ENCODE measurements at places on chromosomes 13 and 19.

DNA sequence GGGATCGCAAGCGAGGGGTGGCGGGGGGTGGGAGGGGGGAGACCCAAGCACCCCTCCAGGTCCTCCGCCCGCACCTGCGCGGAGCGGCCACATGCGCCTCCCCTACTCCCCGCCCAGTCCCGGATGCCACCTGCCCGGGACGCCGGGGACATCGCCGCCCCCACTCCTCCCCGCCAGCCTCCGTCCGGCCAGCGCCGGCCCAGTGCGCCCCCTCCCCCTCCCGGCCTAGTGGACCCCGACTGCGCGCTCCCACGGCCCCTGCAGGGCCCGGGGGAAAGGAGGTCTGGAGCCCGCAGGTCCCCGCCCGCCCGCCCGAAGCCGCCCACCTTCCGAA, 263 bp downstream of the RHPN2 start:
- DNase-seq = no peak

DNA sequence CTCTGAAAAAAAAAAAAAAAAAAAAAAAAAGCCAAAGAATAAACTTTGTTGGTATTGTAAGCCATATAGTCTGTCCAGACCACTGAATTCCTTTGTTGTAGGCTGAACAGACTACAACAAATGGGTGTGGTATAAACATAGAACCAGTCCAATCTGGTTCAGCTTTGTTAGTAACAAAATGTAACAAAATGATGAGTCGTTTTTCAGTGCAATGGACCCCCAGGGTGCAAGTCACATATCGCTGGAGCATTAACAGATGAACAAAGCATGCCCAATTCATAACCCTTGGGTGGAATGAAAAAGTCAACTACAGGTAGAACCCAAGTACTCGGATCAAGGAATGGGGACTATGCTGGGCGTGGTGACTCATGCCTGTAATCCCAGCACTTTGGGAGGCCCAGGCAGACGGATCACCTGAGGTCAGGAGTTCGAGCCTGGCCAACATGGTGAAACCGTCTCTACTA, 13.6 kb upstream of the FCHO1 start:
- no peak for DNase-seq

DNA sequence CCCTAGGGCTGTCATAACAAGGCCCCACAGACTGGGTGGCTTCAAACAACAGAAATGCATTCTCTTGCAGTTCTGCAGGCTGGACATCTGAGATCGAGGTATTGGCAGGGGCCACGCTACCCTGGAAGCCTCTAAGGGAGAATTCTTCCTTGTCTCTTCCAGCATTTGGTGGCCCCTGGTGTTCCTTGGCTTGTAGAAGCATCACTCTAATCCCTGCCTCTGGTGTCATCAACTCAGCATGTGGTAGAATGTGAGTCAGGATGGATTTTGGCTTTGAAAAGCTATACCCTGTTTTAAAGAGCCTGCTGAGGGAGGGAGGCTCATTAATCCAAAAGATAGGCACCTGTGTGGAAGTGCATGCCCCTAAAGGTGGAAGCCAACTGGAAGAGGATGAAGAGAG, 7.9 kb upstream of the GGACT start:
- no peak for DNase-seq

- DNase-seq = no peak
Observed at GRCh38 chr19:46492841-46493235, 2.8 kb downstream of the PNMA8B start.

GRCh38 chr19:30420881-30421280, 48.7 kb downstream of the ZNF536 start:
- DNase-seq = no peak

- DNase-seq = no peak
Observed at GRCh38 chr13:110453797-110454196, 107.7 kb downstream of the RAB20 start.

DNA sequence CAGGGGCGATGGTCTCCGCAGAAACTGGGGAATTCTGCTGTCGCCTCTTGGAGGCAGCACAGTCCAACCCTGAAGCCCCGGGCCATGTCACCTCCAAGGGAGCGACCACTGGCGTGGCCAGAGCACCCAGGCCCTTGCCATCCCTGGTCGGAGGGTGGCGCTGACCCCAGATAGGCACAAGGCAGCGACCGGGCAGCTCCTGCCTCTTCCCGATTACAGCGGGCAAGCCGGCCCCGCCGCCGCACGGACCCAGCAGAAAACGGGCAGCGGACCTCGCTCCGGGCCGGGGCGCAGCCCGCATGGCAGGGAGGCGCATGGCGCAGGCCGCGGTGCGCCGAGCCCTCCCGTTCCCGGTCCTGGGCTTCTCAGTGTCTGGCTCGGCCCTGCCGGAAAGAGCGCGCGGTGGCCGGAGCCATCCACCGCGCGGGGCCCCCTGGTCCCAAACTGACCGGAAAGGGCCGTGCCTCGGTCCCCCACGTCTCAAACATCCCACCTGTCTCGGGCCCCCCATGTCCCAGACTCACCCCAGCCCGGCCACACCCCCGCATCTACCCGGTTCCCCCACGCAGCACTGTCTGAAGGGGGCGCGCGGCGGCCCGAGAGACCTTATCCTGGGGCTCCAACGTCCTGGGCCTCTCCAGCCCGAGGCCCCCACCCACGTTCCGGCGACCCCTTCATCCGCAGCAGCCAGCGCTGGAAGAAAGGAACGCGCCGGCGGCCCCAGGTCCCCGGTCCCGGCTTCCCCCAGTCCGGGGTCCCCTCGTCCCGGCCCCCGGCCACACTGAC, 727 bp downstream of the CERS1 start:
- no peak for DNase-seq

GRCh38 chr13:91174886-91175501, 172.5 kb upstream of the MIR17HG start:
- no peak for DNase-seq

GRCh38 chr13:45240143-45240542, 39.3 kb upstream of the KCTD4 start:
- DNase-seq = no peak

GRCh38 chr13:91882918-91883317, 484.5 kb downstream of the GPC5 start:
- no peak for DNase-seq

- DNase-seq = no peak
Observed at GRCh38 chr19:14072535-14073260, at the start of gene MISP3. Gene MISP3, plus strand, starts transcription at chr19:14072786. Its CDS starts 524 bp downstream, at chr19:14073310.

DNA sequence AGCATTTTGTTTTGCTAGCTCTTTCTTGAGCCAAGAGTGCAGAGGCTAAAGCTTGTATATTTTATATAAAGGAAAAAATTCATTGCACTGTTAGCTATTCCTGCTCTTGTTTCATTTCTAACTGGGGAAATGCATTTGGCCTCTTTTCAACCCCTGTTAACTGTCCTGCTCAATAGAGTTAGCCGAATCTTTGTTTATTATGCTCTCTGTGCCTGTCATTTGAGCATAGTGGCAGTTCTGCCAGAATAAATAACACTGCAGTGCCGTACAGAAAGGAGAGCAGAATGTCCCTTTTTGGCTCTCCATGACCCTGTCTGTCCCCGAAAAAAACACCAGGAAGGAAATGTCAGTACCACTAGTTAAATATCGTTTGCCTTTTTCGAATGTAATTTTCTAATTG, 350.8 kb downstream of the MYO16 start:
- DNase-seq = no peak

DNA sequence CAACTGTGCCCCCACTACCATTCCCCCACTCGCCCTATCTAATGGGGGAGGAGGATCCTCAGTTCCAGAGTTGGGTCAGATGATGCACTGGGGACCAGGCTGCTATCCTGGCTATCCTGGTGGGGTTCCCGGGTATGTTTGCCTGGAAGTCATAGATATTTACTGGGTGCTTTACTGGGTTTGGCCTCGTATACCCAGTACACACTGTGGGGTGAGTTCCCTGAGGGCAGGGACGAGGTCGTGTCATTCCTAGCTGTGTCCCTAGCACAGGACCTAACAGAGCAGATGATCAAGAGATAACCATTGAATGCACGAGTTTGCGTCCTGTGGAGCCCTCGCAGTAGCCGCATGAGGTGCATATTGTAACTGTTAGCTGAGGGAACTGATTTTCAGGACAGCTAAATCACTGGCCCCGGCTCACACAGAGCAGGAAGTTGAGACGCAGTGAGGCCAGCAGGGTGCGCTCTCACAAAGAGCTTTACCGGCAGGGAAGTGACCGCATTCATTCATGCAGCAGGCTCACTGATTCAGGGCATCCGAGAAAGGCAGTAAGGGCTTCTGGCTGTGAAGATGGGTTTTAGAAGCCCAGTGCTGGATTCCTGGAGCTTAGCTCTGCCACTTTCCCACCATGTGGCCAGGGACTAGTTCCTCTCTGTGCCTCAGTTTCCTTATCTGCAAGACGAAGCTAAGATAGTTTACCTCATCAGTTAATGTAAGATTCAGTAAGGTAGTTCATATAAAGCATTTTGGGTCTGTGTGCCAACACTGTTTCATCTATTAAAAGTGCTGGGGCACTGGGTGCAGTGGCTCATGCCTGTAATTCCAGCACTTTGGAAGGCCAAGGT, 6.0 kb downstream of the RUVBL2 start:
- no peak for DNase-seq

- no peak for DNase-seq
Observed at GRCh38 chr13:75222031-75222430, 259.9 kb downstream of the TBC1D4 start.

GRCh38 chr13:111143865-111144540, 28.9 kb downstream of the ARHGEF7 start:
- no peak for DNase-seq

DNA sequence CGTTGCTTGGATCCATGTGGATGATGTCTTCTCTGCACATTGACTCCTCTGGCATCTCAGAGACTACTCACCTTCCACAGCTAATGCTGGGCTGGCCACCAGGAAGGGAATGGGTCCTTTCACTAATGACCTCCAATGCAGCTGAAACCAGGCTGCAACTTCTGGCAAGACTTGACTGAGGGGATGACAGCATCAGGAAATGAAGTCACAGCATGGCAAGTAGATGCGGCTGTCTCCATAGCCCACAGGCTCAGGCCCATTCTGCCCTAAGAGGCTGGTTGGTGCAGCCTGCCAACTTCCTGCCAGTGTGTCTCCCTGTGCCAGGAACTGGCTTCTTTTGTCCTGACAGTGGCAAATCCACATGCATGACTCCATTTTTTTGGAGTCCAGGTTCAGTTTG, 467.3 kb downstream of the TSHZ3 start:
- no peak for DNase-seq

GRCh38 chr19:1618157-1619093, 13.2 kb upstream of the UQCR11 start:
- DNase-seq = no peak

DNA sequence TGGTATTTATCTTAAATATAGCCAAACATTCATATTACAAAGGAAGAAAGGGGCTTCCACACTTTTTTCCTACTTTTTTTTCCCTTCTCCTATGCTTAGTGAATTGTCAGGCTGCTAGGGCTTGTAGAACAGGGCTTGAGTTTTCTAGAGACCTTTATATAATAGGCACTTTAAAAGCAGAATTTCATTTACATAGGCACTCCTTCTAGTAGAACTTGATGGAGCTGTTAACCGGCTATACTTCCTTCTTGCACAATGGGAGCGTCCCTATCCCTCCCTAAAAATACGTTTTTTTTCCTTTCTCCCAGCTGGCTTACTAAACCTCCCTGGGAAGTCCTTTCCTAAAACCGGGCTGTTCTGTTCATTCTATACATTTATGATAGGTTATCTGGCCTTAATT, 1.1 kb downstream of the TRIM13 start:
- no peak for DNase-seq

- DNase-seq = no peak
Observed at GRCh38 chr13:70893832-70894231, 785.6 kb upstream of the KLHL1 start.

DNA sequence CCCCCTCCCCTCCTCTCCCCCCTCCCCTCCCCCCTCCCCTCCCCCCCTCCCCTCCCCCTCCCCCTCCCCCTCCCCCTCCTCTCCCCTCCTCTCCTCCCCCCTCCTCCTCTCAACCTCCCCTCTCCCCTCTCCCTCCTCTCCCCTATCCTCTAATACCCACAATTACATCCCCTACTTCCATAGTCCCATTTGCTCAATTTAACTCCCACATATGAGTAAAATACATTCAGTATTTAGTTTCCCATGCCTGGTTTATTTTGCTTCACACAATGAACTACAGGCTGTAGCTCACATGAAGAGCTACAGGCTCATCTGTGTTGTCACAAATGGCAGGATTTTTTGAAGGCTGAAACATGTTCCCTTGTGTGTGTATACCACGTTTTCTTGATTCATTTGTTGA, 6.9 kb downstream of the NLRP5 start:
- DNase-seq = no peak

GRCh38 chr19:5013761-5014160, 44.8 kb downstream of the KDM4B start:
- DNase-seq = no peak

- DNase-seq = no peak
Observed at GRCh38 chr19:5478241-5478924, 23.2 kb downstream of the ZNRF4 start.

DNA sequence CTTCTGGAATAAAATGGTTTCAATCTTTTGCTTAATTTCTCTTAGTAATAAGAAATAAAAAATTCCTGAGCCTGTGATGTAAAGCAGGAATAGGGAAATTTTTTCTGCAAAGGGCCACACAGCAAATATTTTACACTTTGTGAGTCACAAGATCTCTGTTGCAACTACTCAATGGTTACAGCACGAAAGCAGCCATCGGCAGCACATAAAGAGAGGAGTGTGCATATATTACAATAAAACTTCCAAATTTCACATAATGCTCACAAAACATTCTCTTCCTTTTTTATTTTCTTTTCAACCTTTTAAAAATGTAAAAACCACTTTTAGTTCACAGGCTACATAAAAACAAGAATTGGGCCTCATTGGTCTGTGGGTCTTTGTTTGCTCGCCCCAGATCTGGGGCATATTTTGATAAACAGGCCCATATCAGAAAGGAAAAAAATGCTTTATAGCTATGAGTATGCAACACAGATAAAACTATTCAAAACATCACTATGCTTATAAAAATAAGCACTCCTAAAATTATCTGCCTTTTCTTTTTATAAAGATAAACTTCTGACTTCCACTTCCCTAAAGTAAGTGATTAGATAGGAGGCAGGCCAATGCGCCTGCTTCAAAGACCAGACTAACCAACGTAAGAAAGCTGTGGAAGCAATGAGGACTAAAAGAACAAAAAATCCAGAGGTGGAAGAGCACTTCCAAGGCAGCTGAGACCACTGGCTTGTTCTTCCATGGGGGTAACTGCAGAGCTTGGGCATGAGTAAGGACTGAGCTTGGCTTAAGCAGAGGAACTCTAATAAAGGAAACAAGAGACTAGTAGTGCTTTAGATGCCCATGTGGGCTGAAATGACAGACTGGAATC, 26.5 kb downstream of the MYCBP2 start:
- no peak for DNase-seq

DNA sequence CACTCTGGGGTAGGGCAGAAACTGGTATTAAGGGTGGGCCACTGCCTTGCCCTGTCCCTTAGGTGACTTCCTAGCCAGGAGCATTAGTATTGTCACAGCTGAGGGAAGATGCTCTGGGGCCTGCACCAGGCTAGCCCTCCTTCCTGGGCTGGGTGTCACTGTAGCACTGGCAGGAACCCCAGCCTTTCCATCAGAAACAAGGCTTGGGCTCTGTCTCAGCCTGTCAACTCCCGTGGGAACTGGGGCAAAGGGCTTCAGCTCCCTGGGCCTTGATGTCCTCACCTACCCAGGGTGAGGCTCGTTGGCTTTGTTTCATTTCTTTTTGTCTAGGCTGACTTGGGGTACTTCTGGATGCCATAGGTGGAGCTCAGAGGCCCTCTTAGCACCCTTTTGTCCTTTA, 18.0 kb downstream of the PAF1 start:
- no peak for DNase-seq

- no peak for DNase-seq
Observed at GRCh38 chr13:74278901-74279300, 144.7 kb upstream of the KLF12 start.

GRCh38 chr13:79512950-79513349, 32.0 kb downstream of the NDFIP2 start:
- no peak for DNase-seq

- no peak for DNase-seq
Observed at GRCh38 chr13:66830940-66831716, 399.0 kb downstream of the PCDH9 start.
